Forelimb muscle (tissue), 1 donor: ENCODE measurements at places on chromosomes 16 and 17. TPM values are rescaled to one million over a fixed set of nuclear protein-coding genes. Genes with fewer than 3 reads are reported as not detected.

HOXB4 gene
- 1.2 TPM for polyA plus RNA-seq

FBXL16 gene
- 0.34 TPM for polyA plus RNA-seq

SMARCD2 gene
- polyA plus RNA-seq: 23.5 TPM

BEAN1 gene
- 1.6 TPM for polyA plus RNA-seq

GAS7 gene
- polyA plus RNA-seq: 57.9 TPM

TPSG1 gene
- polyA plus RNA-seq: 1.4 TPM

MPV17L gene
- polyA plus RNA-seq: 3.4 TPM

KRT36 gene
- polyA plus RNA-seq: not detected

SMIM22 gene
- not detected for polyA plus RNA-seq

ZNF423 gene
- polyA plus RNA-seq: 26.2 TPM

DUXB gene
- not detected for polyA plus RNA-seq

PLEKHH3 gene
- polyA plus RNA-seq: 49.6 TPM

CCL17 gene
- not detected for polyA plus RNA-seq
